ENCODE measurements at places on chromosomes 12 and 14. TPM values are rescaled to one million over a fixed set of nuclear protein-coding genes. Genes with fewer than 3 reads are reported as not detected.

DNA sequence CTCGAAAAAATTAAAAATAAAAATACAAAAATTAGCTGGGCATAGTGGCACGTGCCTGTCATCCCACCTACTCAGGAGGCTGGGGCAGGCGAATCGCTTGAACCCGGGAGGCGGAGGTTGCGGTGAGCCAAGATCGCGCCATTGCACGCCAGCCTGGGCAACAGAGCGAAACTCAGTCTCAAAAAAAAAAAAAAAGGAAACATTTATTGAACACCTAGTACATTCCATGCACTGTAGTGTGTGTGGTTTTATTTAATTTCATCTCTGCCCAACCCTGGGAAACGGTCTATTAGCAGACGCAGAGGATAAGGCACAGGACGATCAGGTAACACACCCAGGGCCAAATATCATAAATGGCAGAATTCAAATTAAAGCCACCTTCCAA lies 35.8 kb upstream of the SINHCAF start:
- no peak for DNase-seq

Gene SERPINA5
- total RNA-seq, result not detected

GRCh38 chr12:131128556-131128955 lies 174.8 kb downstream of the ADGRD1 start:
- DNase-seq, result no peak

GRCh38 chr14:60803871-60804270 lies 69.3 kb downstream of the MNAT1 start:
- no peak for DNase-seq

DNA sequence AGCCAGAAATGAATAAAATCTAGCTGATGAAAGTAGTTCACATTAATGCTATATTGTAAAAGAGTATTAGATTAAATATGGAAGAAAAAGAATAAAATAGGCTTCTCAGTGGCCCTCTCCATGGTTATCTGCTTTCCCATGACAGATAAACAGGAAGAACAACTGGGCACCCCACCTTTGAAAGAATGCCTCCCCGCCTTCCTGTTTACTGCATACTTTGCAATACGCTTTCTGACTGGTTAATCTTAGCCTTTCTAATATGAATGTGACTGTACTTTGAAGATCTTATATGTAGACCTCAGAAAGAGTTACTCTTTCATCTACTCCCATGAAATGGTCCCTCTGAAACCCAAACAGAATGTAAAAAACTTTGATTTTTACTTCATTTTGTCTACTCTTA lies 34.1 kb upstream of the DAAM1 start:
- no peak for DNase-seq

- DNase-seq, result no peak
Measured at GRCh38 chr12:14482886-14483285, 84.8 kb downstream of the PLBD1 start.

DNA sequence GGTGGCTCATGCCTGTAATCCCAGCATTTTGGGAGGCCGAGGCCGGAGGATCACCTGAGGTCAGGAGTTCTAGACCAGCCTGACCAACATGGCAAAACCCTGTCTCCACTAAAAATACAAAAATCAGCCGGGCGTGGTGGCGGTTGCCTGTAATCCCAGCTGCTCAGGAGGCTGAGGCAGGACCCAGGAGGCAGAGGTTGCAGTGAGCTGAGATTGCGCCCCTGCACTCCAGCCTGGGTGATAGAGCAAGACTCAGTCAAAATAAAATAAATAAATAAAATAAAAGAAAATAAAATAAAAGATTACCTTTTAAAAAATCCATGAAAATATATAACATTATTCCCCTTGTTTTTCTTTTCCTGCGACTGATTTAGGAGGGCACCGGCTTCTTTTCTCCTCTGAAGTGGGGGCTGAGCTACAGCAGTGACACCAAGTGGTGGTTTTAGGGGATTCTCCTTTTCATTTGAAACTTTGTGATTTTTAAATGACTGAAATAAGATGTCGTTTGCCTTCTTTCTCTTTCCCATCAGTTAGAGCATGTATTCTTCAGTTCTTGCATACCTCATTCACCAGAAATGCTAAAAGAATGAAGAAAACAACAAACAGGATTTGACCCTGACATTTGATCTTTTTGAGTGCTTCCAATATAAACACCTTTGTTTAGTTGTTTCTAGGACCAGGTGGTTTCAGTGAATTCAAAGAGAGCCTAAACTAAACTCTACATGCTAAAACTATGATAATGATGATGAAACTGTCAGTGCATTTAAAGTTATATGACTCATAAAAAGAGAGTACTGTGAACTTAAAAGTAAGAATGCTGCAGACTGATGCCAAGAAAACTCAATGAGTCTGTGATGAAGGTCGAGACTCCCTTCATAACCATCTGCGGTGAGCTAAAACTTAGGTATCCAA lies 22.6 kb upstream of the PKP2 start:
- no peak for DNase-seq

Gene LRFN5
- total RNA-seq, result 0.95 TPM

DNA sequence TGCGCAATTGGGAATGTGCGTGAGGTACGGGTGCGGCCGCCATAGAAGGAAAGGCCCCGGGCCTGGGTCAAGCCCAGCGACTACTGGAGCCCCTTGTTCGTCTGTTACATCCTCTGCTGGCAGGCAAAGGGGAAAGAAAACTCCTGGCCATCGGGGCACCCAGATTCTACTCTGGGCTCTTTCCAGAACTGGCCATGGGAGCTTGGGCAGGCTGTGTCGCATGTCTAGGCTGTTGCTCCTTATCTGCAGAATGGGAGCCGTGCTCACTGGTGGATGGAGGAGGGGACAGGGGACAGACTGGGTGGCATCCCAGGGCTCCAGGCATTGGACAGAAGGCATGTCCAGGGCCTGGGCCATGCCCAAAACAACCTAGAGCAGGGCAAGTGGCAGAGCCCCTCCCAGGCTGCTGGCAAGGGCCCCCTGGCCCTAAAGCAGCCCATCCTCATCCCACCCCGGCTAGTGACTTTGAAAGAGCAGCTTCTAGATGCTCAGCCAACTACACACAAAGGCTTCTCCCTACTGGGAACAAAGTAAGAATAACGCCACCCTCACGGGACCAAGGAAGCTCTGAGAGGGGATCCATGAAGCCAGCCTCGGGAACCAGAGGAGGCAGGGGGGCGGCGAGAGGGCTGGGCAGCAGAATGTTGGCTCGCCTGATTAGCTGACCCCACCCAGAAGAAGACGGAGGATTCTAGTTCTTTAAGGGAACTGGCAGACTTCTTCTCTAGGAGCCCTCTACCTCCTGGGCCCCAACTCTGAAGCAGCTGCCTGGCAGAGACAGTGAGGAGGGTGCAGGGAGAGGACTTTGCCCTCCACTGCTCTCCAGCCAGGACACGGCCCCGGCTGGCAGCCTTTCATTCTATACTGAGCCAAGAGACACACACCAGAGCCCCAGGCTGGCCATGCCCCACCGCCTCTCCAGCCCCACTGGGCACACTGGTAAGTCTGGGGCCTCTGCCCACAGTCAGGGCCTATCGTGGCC lies 96.8 kb downstream of the SINHCAF start:
- DNase-seq, result no peak

Gene SPATS2
- total RNA-seq, result 30.4 TPM

Gene KCNA5
- total RNA-seq, result not detected

Gene CLMN
- total RNA-seq, result 9.0 TPM

GRCh38 chr12:20364501-20364900 lies 3.8 kb upstream of the PDE3A start:
- DNase-seq, result no peak

Gene CISTR
- not detected for total RNA-seq

DNA sequence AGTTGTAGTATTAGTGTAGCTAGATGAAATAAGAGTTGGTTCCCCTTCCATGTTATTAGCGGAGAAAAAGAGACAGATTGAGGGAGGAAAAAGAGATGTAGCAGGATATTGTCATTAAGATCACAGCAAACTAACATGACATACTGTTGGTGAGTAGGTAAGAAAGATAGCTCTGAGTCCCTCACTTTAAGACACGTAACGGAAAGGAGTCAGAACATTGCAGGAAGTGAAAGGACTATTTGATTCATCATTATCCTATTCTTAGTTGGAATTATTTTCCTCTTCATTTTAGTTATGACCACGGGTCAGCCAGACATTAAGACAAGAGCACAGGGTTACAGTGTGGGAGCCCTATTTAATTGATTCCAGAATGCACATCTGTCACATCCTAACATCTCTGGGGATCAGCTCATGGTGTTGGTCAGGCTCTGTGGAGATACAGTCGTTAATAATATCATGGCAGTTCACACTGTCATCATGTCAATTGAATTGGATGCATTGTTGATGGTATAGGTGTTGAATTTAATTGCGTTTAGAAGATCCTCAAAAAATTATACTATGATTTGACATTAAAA lies 55.0 kb downstream of the TMX1 start:
- no peak for DNase-seq

- no peak for DNase-seq
Measured at GRCh38 chr14:24071836-24072430, 571 bp downstream of the CPNE6 start.

GRCh38 chr12:86006727-86007126 lies 132.6 kb downstream of the NTS start:
- DNase-seq, result no peak

DNA sequence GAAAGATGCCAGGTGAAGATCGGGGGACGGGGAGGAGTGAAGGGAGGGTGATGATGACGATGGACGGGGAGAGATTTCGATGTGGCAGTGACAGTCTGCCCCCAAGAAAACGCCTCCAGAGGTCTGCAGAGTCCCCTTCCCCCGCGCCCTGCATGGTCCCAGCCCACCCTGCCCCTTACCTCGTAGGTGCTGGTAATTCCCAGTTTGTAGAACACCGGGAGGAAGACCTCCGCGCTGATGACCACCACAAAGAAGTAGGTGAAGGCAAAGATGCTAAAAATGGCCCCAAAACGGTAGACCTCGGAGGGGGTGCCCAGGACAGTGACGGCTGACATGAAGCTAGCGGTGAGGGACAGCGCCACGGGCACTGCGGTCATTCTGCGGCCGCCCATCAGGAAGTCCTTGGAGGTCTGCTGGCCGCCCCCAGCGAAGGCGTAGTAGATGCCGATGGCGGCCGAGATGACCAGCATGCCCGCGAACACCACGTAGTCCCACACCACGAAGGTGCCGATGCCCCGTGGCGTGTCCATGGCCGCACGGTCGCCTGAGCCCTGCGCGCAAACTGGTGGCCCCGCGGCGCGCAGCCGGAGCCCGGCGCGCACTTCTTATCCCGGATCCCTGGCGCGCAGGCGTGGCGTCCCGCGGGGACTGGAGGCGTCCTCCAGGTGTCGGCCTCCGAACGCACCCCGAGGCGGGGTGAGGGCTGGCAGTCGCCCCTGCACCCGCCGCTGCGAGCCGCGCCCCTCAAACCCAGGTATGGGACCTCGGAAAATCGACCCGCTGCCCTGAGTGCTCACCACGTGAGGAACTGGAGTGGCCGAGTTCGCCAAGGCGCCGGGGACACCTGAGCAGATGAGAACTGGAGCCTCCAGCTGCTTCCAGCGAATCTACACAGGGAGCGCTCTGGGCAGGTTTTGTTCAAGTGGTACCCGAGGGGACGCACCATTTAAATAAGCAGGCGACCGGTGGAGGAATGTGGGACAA lies at the start of gene SLC5A8:
Gene SLC5A8 (minus strand): TSS at position 920 of the 984 bp plus-strand sequence. CDS start 390 bp downstream, at position 530.
- no peak for DNase-seq

DNA sequence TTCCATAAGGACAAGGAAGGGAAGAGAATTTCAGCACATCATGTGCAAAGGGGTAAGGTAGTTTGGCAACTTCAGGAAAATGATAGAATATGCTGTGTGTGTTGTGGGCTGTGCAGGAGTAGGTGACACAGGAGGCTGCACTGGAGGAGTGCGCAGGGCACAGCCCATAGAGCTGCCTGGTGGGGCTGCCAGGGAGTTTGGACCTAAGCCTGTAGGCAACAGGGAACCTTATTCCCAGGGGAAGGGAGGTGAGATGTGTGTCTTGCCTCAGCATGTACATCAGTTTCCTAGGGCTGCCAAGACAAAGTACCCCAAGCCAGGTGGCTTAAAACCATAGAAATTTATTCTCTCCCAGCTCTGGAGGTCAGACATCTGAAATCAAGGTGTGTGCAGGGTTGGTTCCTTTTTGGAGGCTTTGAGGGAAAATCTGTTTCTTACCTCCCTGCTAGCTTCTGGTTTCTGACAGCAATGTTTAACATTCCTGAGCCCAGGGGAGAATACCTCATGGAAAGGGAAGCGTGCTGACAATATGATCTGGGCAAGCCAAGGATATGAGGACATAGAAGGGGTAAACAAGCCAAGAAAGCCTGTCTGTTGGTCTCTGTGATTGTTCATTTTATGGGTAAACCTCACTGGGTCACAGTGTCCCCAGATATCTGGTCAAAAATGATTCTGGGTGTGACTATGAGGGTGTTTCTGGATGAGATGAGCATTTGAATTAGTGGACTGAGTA lies 174.0 kb upstream of the NTF3 start:
- DNase-seq, result no peak

GRCh38 chr12:59403259-59403932 lies 192.4 kb upstream of the SLC16A7 start:
- peak; percentile 78 for DNase-seq

GRCh38 chr12:112803620-112804282 lies 12.2 kb downstream of the RPH3A start:
- no peak for DNase-seq

DNA sequence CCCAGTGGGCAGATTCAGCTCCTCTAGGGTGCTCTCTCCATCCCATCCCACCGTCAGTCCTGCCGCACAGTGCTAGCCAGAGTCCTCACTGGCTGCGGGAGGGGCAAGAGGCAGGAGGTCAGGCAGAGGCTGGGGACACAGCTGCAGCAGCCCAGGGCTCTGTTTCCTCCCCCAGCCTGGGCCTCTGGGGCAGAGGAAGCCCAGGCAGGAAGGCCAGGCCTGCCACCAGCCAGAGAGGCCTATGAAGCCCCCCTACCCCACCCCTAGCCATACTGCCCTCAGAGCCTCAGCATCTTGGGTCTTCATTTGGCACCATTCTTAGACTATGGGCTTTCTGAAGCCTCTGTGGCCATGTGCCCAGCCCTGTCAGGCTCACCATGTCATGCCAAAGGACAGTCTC lies 3.4 kb downstream of the ACVRL1 start:
- no peak for DNase-seq

Gene IL22
- not detected for total RNA-seq

- no peak for DNase-seq
Measured at GRCh38 chr12:123853396-123854070, 91.4 kb downstream of the DNAH10 start.

DNA sequence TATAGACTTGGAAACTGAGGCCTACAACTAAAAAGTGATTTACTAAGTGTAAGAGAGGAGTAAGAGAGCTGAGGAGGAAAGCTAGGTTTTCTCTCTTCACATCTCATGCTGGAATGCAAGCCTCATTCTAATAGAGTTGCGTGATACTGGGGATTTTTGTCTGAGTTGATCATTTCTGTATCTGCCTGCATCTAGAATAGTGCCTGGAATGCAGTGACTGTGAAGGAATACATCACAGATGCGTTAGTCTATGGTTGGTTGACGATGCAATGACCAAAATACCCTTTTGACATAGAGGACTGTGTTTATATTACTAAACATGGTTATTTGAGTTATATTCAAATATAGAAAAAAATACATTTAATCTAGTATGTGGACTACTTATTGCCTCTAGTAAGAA lies 9.2 kb upstream of the TMEM117 start:
- no peak for DNase-seq

DNA sequence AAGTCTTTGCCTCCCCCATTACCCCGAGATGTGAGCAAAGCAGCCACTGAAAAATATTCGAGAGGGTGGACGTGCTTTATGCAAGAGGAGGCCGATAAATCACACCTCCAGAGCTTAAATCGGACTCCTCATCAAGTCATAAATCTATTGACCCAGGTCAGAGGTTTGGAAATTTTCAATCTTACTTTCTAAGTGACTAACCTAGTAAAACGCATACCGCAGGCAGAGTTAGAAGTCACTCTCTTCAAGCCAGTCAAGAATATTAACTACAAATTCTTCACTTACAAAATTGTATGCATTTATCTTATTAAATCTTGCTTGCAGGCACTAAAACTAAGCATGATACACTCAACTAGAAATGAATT lies 34.9 kb downstream of the GPHB5 start:
- no peak for DNase-seq

Measured in NCI-H460 (cell line).